Anterior cingulate cortex (tissue), 58 donors: ENCODE measurements at places on chromosomes 7 and 10.

DNA sequence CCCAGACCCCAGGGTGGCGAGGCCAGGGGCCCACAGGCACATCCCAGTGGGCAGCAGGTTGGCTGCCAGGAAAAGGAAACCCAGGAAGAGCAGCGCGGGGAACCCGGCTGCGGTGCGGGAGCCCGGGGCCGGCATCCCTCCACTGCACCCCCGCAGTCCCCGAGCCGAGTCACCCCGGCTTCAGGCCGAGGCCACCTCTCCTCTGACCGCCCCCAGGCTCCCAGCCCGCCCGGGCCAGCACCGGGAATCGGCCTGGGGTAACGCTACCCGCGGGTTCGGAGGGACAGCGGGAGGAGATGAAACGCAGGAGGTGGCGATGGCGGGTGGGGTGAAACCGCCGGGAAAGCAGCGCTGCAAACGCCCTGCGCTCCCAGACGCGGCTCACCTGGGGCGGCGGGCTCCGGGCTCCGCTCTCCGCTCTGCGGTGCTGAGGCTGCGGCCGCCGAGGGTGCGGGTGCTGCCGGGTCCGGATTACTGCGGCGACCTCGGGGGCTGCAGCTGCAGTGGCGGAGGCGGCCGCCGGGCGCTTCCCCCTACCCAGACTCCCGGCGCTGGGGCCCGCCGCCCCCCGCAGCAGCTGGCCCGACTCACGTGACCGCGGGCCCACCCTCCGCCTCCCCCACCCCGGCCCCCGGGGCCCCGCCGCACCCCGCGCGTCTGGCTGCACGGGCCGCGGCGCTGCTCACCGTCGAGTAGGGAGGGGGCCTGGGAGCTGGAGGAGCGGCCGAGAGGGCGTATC, at the start of gene SCRN1:
Gene SCRN1, minus strand, starts transcription at position 545 of the 739 bp plus-strand sequence. CDS start 20,734 bp downstream, outside the sequence.
- peak; percentile 58 for DNase-seq

- no peak for DNase-seq
These were observed 129.2 kb upstream of the FAM3C start for GRCh38 chr7:121525155-121525819.

GRCh38 chr7:151682831-151683614, 163.3 kb upstream of the RHEB start:
- DNase-seq = peak; percentile 47

GRCh38 chr7:99035723-99036545, 108.0 kb downstream of the SMURF1 start:
- DNase-seq = no peak

DNA sequence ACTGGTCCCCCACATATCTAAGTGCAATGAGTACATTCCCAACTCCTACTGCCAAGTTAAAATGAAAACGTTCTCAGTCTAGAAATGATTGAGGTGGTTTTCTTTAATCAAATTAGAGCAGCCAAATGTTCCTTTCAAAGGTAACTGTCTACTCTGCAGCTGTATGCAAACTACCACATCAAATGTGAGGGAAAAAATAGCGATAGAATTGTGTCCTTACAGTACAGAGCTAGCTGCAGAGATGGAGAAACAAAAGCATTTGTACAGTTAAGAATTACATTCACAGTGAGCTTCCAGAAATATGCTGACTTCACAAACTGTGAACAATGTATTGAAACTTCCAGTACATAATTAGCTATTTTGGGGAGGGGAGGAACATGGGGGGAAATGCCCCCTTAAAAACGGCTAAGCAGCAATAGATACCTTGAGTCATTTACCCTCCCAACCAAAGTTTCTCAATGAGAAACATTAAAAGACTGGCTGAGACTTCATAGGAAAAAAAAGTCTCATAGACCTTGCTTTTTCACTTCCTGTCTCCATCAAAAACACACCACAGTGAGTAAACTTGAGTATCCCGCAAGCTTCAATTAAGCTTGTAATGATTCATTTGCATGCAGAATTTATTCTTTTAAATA, 22.9 kb downstream of the CDK6 start:
- DNase-seq = no peak

GRCh38 chr10:113627836-113628235, 36.0 kb downstream of the NRAP start:
- DNase-seq = no peak

GRCh38 chr7:115911465-115911864, 119.1 kb downstream of the TFEC start:
- no peak for DNase-seq

DNA sequence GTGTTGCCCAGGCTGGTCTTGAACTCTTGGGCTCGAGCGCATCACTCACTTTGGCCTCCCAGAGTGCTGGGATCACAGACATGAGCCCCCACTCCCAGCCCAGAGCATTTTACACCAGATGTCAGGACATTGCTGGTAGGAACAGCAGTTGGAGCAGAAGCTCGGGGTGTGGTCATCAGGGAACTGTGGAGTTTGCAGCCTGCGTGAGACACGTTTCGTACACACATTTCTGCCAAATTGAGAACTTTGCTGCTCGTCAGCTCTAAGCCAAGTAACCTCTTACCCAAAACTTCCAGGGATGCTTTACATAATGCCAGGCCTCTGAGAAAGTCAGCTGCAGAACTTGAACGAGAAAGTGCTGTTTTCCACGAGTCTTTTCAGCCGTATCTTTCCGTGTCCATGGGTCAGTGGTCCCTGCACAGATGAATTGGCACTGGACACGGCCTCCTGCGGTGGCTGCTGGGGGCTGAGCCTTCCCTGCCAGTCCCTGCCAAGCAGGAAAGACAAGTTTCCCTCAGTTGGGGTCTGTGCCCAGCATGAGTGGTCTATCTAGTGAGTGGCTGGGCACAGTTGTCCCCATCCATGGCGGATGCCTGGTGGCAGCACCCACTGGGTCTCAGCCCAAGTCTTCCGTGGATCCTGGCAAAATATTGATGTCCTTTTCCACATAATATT, 54.4 kb downstream of the DNAJB6 start:
- no peak for DNase-seq

DNA sequence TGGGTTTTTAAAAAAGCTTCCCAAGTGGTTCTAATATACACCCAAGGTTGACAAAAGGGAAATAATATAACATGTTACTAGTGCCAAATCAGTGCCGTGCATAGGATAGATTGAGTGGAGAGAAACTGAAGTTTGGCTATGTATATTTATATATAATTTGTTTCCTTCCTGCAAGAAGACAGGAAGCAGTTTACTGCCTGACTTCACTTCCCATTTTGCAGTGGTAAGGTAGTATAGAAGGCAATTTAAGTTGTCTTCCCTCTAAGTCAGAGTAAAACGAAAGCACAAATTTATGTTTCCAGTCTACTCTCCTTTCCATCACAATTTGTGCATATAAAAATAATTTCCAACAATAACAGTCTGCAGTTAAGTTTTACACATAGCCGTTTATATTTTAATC, 3.4 kb upstream of the HYCC1 start:
- no peak for DNase-seq

DNA sequence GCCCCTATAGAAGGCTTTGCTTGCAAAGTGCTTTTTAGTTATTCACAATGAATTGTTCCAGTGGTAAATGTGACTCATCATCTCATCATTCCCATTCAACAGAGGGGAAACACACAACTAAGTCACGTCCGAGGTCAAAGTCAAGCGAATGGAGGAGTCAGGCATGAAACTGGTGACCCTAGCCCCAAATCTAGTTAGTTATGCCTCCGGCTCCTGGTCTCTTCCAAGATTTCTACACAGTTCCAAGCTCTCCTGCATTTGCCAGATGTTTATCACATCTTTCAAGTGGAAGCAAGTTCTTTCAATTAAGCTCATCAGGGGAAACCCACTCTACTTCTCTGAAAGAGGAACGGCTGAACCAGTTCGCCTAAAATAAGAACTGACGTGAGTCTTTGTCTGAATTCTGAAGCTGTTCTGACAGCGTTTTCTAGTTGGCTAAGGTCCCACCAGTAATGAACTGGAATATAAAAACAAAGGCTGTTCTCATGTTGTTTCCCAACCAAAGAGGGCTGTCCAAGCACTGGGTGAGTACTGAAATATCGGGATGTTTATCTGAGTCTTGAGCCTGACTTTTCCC, 140.9 kb upstream of the NRBF2 start:
- no peak for DNase-seq

- DNase-seq = no peak
These were observed 268.6 kb upstream of the KLF14 start for GRCh38 chr7:131002600-131002999.

DNA sequence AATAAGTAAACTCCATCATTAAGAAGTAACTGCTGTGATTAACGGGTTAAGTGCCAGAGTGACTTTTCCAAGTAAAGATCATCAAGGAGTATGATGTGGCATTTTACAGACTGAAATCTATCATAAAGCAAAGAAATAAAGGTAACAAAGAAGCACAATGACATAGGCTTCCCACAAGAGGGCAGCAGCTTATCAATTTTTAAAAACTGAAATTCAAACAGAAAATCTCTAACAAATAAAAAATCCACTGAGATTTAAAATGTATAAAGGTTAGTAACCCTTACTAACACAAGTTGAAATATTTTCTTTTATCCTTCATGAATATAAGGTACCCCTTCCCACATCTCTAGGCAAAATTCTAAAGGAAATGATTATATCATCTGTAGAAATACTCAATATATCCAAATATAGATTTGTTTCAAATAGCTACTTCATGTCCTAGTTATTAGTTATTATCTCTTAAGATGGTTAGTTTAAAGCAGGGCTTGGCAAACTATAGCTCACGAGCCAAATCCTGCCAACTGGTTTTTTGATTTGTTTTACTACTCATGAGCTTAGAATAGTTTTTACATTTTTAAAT, 29.2 kb downstream of the FAM3C start:
- no peak for DNase-seq

- DNase-seq = peak; percentile 28
These were observed 994 bp upstream of the CYP51A1 start for GRCh38 chr7:92135052-92135889.

DNA sequence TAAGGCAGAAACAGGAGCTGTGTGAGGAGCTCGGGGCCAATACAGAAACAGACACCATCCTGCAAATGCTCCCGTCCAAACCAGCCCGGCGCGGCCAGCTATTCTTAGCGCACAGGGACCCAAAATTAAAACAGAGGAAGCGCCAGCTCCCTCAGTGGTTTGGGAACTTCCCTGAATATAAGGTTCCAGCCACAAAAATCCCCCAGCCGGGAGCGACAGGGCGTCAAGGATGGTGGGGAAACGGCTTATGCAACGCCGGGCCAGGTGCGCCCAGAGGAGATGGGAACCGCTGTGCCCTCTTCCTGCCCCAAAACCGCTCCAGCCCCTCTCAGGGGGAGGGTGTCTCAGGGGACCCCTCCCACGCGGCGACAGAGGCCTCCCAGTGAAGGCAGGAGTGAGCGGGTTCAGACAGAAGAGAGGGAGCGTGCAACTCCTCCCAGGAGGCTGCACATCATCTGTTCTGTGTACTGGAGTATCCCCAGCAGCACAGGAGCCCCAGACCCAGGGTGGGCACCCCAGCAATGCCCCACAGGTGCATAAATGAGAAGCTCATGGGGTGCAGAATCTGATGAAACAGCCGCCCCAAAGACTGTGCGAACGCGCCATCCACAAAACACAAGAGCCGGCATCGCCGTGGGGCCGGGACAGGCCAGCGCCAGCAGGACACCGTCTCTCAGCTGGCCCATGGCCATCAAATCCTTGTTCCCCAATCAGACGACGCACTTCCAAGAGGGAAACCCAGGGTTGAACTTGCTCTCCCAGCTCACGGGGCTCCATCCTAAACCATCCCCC, 73.9 kb upstream of the PDGFA start:
- DNase-seq = peak; percentile 52

DNA sequence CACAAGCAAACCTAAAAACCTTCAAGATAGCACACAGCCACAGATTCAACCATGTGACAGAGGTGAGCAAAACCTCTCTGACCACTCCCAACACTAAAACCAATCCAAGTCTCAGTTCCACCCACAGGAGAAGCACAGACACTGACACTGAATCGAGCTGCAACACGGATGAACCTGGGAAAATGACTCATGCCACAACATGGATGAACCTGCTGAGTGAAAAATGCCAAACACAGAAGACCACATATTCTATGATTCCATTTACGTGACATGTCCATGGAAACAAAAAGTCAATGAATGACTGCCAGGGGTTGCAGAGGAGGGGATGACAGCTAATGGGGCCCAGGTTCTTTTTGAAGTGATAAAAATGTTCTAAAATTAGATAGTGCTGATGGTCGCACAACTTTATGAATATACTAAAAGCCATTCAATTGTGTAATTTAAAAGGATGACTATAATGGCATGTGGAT, 22.0 kb downstream of the CYTH3 start:
- DNase-seq = no peak

DNA sequence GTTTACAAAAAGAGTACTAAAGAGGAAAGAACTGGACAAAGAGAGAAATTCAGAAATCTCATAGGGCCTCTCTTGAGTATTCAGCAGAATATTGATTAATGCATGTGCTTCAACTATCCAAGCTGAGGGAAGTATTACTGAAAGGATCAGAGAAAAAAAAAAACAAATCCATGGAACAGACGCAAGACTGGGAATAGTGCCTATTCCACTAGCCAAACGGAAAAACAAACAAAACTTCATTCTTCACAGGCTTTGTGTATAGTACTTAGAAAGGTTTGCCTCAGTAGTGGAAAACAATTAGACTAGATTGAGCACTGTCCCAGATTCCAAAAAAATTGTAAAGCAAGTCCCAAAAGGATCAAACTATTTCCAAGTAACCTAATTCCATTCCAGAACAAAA, 106.2 kb downstream of the TFEC start:
- DNase-seq = no peak

- no peak for DNase-seq
These were observed 6.5 kb downstream of the DEPP1 start for GRCh38 chr10:44971935-44972757.

DNA sequence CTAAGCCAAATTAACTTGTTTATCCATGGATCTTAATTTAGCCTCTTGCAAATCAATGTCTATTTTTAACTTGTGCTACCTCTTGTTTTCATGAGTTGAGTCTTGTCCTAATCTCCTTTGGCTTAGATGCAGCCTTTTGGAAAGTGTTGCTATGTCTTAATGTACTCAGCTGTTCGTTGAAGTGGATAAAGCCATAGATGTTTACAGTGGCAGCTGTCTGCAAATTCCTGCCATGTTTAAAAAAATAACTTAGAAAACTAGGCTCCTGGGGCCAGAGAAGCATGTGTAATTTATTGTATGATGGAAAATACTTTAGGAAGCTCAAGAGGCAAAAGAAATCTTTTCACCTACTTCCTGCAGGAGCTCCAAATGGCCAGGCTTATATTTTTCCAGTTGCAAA, 253.1 kb upstream of the RHOBTB1 start:
- no peak for DNase-seq

DNA sequence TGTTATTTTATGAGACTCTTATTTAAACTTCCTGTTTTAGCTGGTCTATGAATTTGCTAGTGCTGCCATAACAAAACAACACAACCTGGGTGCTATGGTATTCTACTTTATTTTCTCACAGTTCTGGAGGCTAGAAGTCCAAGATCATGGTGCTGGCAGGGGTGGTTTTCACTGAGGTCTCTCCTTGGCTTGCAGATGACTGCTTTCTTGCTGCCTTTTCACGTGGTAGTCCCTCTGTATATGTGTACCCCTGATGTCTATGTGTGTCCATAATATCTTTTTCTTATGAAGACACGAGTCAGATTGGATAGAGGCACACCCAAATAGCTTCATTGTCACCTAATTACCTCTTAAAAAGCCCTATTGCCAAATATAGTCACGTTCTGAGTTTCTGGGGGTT, 270.5 kb downstream of the BMPER start:
- DNase-seq = no peak
